Effector memory CD4-positive, alpha-beta T cell (primary cell): ENCODE measurements at places on chromosomes 2 and 18.

DNA sequence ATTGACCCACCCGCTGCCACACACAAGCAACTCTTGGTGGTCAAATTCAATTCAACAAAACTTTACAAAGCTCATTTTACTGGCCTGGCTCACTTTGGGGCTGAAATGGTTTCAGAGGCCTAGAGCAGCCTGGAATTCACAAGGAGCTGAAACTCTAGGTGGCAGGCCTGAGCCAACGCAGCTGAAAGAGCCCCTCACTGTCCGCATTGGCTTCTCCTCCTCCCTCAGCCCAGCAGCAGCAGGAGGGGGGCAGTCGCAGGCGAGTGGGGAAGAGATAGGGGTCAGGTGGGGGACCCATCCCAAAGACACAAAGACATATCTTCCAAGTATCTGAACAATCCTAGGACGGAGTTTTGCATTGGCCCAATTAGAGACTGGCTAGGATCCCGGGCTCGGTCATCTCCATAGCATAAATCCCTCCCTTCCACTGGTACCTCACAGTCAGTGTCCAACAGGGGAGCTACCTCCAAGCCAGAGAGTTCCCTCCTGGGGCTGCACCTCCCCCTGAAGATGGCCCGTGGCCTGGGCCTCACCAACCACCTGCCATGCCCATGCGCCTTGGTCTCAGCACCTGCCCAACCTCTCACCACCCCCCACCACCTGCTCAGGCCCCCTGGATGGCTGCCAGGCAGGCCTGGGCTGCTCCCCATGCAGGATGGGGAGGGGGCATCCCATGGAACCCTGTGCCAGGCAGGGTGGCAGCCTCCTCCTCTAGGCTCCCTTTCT lies 113.4 kb downstream of the ZBTB7C start:
- H3K36me3 ChIP-seq, result no peaks in the 10 kb centered on the region
- no peak overlapping the region for H3K4me3 ChIP-seq
- no peak for DNase-seq
- no peak overlapping the region for H3K27ac ChIP-seq
- H3K27me3 ChIP-seq, result no peaks in the 10 kb centered on the region

DNA sequence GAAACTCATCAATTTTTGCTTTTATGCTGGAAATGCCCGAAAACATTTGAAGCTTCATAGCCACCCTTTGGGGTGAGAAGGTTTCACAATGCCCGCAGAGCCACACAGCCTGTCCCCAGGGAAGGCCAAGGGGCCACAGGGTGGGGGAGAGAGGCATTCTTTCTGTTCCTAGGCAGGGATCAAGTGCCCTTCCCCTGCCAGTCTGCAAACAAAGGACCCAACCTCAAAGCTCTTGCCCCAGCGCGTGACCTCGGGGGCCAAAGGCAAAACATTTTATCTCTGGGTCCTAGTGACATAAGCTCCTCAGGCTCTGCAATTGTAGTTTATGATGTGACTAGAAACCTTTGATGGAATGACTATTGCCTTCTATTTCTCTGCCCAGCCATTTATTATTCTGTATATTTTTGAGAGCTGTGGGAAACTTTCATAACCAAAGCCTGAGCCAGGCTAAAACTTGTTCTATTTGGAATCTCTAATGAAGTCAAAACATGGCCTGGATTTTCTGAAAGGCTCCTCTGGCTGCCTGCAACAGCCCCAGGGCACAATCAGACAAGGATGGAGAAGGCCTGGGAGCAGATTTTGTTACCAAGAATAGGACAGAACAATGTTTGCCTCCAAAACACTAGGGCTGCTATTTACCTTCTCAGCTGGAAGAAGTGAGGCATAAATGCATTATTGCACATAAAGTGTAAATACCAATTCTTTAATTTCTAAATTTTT lies 137.2 kb upstream of the KCTD1 start:
- H3K27ac ChIP-seq, result no peak overlapping the region
- DNase-seq, result no peak
- no peaks in the 10 kb centered on the region for H3K27me3 ChIP-seq
- H3K36me3 ChIP-seq, result no peaks in the 10 kb centered on the region

- H3K27ac ChIP-seq, result no peak overlapping the region
- no peak for DNase-seq
- H3K4me1 ChIP-seq, result no peaks in the 10 kb centered on the region
- H3K27me3 ChIP-seq, result no peaks in the 10 kb centered on the region
Observed at GRCh38 chr2:198315791-198316630, 511.6 kb downstream of the PLCL1 start.

DNA sequence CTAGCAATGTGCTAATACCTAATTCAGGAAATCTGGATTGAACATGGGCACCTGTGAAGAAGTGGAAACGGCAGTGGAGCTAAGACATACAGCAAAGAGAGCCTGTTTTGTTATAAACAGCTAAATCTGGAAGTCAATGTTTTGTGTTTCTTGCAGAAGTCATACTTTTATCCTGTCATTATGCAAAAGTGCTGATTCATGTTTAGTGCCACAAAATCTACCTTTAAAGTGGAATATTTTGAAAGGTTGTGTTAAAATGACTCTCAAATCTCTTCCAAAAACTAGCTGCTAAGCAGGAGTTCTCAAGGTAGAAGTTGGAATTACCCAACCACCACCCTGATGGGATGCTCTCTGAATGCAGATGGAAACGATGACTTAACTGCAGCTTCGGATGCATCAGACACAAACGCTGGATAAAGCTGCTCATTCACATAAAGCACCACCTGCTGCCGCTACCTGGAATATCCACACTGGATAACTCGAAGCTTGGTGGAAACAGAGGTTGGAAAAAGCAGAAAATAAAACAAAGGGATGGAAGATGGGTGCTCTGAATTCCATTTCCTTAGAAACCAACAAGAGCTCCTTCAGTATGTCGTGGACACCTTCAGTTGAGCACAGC lies 132.6 kb upstream of the ZNF236 start:
- DNase-seq, result no peak
- no peaks in the 10 kb centered on the region for H3K4me1 ChIP-seq
- H3K27me3 ChIP-seq, result no peaks in the 10 kb centered on the region
- no peak overlapping the region for H3K27ac ChIP-seq
- H3K36me3 ChIP-seq, result no peaks in the 10 kb centered on the region

GRCh38 chr2:96305091-96305978 lies at the start of gene SNRNP200:
SNRNP200 (minus strand) TSS chr2:96305546; CDS start chr2:96305437, 109 bp downstream.
- H3K27me3 ChIP-seq, result no peaks in the 10 kb centered on the region
- DNase-seq, result peak; percentile 87
